ENCODE measurements at places on chromosomes 4 and X.

GRCh38 chr4:3836756-3837601 lies 70.8 kb downstream of the ADRA2C start:
- DNase-seq = no peak

GRCh38 chr4:137531168-137531985 lies 917 bp downstream of the PCDH18 start:
- DNase-seq = no peak

DNA sequence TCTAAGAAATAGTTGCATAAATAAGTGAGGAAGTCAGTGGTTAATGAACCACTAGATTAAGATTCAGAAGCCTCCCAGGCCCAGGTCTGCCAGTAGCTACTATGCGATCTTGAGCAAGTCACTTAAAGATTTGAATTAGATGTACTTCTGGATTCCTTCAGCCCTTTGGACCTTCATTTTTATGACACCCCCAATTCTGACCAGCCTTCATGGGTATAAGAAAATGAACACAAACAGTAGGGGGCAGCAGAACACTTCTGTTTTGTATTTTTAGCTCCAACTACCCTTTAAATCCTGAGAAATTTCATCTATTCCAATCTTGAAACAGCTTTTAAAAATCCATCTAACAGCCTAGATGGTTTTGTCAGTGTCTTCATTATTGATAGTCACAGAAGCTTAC lies 19.0 kb downstream of the TMEM47 start:
- DNase-seq = no peak

- DNase-seq = no peak
These were observed 116.3 kb downstream of the SHROOM4 start for GRCh38 chrX:50697691-50698090.

Data from head of caudate nucleus (tissue), 42 donors.